Left hindlimb (tissue), 1 donor: ENCODE measurements at places on chromosomes 1 and 21.
A peak's percentile ranks its signal among the peaks of the same experiment; 100 is the strongest.

DNA sequence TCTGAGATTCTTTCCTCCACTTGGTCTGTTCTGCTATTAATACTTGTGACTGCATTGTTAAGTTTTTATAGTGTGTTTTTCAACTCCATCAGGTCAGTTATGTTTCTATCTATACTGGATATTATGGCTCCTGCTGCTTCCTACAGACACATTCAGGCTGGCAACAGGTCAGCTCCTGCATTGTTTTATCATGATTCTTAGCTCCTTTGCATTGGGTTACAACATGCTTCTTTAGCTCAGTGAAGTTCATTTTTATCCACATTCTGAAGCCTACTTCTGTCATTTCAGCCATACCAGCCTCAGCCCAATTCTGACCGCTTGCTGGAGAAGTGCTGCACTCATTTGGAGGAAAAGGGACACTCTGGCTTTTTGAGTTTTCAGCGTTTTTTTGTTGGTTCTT is 37.3 kb upstream of the F3 start:
- no peak for DNase-seq

DNA sequence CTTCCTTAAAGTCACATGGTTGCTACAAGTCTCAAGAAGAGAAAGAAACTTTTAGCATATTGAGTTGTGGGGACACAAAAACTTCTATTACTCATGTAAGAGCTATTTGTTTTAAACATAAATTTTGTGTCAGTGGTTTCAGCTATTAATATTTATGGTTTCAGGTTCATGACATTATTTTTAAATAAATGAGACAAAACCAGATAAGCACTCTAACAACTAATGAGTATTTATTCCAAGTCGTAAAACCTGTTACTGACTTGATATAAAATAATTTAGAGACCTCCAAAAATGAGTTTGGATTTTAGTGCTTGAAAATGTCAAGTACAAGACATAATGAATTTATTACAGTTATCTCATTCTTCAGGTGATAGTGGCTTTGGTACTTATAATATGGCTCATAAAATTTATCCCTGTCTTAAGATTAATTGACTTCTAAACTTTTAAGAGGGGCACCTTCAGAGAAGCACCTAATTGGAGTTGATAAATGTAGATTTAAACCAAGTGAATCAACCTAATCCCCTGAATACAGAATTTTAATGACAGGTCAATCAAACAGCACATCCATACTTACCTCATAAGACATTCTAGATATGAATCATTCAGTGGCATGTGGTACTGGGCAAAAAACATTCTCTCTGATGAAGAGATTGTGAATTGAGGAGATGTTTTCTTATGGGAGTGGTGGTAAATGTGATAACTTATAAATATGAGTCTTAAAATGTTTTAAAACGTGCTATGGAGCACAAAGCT is 167.7 kb upstream of the PTGFR start:
- DNase-seq: no peak

DNA sequence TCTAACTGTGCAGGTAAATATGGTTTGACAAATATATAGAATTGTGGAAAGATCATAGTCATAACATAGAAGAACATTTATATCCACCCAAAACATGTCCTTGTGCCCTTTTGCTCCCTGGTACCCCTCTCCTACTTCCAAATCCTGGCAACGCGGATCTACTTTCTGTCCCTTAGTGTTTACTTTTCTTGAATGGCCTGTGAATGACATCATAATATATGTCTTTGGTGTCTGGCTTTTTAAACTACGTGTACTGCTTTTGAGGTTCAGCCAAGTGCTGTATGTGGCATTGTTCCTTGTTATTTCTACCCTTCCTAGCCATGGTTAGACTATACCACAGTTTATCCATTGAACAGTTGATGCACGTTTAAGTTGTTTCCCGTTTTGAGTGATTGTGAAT is 155.6 kb downstream of the SDCCAG8 start:
- DNase-seq: no peak

- no peak for DNase-seq
These were observed 29.0 kb upstream of the SLC19A2 start for GRCh38 chr1:169514566-169515270.

DNA sequence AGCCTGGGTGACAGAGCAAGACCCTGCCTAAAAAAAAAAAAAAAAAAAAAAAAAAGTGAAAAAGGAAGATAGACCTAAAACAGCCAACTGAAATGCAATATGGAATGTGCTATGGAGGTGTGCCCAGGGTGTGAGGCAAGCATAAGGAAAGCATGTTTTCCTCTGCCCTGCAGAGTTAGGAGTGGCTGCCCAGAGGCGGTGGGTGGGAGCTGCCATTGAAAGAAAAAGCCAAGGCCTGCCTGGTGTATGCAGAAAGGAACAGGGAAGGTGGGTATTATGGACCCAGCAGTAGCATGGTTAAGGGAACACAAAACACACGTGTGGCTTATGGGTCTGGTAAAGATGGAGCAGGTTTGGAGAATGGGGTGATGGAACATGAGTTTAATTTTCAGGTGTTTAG is 8.9 kb downstream of the CD244 start:
- DNase-seq: no peak

DNA sequence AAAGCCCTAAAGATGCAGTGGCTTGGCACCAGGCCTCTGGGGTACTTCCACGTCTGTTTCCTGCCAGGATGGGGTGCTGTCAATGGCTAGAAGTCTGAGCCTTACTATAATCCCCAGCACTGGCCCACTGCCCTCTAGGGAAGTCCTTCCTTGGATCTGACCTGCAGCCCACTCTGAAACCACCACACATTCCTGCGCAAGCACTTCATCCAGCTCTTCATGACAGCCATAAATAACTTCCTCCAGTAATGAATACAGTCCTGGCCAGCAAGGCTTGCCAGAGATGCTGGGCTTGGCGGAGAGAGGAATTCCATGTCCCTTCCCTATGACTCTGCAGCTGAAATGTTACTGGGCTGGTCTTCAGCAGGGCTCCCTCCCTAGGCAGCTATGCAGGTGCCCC is 32.6 kb downstream of the ALPL start:
- DNase-seq: peak; percentile 72

GRCh38 chr1:24849672-24850295 is 80.3 kb downstream of the RUNX3 start:
- no peak for DNase-seq

DNA sequence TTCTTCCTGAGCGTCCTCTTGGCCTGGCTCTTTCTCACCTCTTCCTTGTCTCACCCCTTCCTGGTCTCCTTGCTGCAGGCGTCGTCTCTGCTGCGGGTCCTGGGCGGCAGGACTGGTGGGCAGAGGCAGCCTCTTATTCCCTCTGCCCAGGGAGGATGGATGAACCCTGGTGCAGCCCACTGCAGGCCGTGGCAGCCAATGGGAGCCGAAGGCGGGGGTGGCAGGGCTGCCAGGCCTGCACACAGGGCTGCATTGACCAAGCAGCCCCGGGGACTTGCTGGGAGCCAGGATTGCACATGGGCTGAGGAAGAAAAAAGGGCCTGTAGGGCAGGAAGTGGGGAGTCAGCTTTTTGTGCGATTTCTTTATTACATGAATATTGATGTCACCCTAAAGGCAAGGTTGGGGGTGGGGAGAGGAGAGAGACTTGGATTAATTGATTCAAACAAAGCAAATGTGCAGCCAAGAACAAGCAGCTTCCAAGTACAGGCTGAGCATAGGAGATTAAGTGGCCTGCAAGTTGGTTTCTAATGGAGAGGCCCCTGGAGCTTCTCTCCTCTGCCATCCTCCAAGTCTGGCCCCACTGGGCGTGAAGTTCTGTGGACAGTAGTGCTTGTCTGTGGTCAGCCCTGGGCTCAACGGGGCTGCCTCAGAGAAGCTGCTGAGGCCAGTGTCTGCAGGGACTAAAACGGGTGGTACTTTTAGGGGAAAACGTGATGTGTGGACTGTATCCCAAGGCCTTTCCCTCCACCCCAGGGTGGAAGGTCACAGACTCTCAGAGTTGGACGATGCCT is at the start of gene S100B:
Gene S100B, minus strand, starts transcription at position 108 of the 792 bp plus-strand sequence. CDS start 2,667 bp downstream, outside the sequence.
- DNase-seq: peak; percentile 75

- DNase-seq: peak; percentile 83
These were observed 54.5 kb upstream of the ATP2B4 start for GRCh38 chr1:203572134-203572625.

DNA sequence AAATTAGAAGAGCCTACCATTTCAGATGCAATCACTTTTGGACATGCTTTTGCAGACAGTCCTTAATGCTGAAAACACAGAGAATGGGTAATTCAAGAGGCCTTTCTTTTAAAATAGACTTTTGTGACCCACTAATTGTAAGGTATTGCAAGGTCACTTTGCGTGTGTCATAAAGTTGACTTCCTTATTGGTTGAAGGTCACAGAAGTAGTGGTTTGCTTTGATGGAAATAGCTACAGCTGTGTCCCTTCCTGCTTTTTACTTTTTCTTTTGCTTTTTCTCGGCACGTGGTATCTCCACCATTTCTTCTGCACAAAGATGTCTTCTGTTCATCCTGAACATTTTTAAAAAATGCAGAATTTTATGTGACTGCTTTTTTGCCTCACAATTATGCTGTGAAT is 146.8 kb downstream of the DYRK1A start:
- no peak for DNase-seq

GRCh38 chr1:33300673-33301072 is 20.2 kb downstream of the A3GALT2 start:
- DNase-seq: peak; percentile 69

DNA sequence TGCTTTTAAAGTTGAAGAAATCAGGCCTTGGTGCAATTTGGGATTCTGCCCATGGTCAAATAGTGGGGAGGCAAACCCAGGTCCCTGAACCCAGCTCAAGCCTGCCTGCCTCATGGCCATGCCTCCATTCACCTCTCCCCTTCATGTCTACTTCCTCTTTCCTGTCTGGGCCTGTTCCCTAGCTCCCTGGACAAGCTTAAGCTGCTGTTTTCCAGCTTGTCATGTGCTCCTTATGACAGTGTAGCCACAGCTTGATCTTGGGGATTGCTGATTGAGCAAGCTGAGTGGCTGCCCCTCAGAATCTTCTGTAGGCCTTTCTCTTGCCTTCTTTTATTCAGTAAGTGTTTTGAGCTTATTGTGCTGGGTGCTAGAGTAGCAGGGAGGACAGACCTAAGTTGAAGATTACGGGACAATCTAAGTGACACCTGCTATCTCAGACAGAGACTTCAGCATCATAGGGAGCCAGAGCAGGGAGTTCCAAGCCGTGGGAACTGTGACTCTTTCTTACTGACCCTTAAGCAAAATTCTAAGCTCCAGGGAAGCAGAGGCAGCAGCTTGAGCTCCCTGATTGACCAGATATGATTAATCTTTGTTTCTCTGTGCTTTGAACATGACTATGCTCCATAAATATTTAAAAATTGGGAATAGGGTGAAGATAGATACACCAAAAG is 520 bp upstream of the MR1 start:
- no peak for DNase-seq

GRCh38 chr1:17361687-17362086 is 10.3 kb upstream of the PADI6 start:
- DNase-seq: no peak

DNA sequence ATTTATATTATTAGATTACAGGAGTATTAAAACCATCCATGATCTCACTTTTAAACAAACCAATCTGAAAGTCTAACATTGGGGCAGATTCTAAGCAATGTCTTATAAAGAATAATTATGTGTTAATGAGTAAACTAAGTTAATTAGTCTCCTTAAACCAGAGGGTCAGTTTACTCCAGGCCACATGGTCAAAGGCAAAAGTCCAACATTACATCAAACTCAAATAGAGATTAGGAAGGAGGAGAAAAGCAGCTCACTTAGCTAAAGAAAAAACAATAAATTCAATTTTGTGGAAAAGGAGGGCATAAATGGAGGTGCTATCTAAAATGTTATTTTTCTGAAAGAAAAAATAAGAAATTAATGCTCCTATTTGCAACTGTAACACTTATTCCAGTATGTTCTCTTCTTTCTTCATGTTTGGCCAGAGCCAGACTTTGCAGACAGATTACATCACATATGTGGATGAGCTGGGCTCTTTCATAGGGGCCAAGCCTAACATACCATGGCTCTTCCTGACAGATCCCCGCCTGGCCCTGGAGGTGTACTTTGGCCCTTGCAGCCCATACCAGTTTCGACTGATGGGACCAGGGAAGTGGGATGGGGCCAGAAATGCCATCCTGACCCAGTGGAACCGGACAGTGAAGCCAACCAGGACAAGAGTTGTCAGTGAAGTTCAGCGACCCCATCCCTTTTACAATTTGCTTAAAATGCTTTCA is 24.3 kb upstream of the FMO2 start:
- no peak for DNase-seq

DNA sequence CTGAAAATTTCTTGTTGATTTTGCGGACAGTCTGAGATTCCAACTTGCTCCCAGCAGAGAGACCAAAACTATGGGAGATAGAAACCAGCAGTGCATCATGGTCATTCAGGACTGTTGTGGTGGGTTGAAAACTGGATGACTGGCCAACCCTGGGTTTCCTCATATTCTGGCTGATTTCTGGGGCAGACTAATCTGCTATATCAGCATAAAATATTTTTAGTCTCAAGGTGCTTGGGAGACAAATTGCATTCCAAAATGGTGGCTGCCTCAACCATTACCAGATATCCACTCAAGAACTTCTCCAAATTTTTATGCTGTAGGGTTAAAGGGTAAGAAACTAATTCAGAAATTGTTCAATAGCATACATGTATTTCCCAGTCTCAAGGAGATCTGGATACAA is 434.0 kb downstream of the BRINP3 start:
- no peak for DNase-seq

DNA sequence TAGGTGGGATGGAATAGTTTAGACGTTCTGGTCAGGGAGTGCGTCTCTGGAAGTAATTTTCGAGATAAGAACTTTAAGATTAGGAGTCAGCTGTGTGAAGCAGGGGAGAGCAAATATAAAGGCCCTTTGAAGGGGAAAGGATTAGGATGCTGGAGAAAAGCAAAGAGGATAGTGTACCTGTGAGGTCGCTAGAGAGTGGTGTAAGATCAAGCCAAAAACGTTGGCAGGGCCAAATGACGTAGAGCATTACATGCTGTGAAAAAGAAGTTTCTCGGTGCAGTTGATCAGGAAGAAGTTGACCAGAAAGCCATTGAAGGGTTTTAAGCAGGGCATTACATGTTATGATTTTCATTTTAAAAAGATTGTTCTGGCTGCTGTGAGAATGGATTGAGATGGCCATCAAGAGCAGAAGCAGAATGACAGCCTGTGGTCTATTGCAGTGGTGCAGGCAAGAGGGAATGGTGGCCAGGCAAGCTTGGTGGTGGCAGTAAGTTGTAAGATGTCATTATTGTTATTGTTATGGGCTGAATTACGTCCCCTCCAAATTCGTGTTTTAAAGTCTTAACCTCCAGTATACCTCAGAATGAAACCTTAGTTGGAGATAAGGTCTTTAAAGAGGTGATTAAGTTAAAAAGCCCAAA is 113.6 kb upstream of the KIF26B start:
- no peak for DNase-seq

- no peak for DNase-seq
These were observed 263.7 kb downstream of the TNR start for GRCh38 chr1:175479521-175480342.

- no peak for DNase-seq
These were observed 1.1 kb downstream of the KRTAP10-12 start for GRCh38 chr21:44697811-44698734.

- no peak for DNase-seq
These were observed 40.7 kb downstream of the VTCN1 start for GRCh38 chr1:117169871-117170596.

DNA sequence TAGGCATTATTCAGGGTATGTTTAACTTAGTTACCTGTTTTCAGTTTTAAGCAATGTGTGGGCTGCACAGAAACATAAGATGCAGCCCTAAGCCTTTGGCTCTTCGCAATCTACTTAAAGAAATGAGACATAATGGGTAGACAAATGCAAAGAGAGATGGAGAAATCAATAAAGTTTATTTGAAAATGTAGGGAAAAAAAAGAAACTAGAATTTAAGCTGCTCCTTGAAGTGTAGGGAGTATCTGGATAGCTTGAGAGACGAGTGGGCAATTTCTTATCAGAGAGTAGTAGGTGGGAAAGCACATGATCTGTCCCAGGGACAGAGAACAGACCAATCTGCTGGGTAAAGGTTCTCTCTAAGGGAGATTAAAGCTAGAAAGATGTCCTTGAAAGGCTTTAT is 8.9 kb downstream of the WNT2B start:
- no peak for DNase-seq
